ENCODE measurements at places on chromosomes 7 and 10.

GRCh38 chr10:3169271-3169670, 3.3 kb downstream of the PITRM1 start:
- no peak for DNase-seq

- no peak for DNase-seq
These were observed 45.6 kb downstream of the PDIA4 start for GRCh38 chr7:148982654-148983199.

DNA sequence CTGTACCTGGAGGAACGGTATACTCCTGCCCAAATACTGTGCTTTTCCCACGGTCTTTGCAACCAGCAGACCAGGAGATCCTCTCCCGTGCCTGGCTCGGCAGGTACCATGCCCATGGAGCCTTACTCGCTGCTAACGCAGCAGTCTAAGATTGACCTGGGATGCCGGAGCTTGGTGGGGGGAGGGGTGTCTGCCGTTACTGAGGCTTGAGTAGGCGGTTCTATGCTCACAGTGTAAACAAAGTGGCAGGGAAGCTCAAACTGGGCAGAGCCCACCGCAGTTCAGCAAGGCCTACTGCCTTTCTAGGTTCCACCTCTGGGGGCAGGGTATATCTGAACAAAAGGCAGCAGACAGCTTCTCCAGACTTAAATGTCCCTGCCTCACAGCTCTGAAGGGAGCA, 22.7 kb downstream of the VPS41 start:
- no peak for DNase-seq

DNA sequence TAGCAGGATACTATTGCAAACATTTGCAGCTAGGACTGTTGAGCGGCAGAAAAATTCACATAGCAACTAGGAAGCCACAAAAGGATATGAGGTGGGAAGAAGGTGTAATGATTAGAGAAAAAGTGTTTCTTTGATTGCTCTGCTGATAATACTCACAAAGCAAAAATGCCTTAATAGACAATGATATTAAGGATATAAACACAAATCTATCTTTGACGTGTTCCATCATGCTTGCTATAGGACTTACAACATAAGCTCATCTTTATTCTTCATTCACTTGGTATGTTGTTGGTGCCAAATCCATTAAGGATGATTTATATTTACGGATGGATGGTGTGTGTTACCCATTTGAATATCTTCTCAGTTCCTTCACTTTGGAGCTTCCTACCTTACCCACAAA, 309.3 kb downstream of the GPR37 start:
- DNase-seq: no peak

DNA sequence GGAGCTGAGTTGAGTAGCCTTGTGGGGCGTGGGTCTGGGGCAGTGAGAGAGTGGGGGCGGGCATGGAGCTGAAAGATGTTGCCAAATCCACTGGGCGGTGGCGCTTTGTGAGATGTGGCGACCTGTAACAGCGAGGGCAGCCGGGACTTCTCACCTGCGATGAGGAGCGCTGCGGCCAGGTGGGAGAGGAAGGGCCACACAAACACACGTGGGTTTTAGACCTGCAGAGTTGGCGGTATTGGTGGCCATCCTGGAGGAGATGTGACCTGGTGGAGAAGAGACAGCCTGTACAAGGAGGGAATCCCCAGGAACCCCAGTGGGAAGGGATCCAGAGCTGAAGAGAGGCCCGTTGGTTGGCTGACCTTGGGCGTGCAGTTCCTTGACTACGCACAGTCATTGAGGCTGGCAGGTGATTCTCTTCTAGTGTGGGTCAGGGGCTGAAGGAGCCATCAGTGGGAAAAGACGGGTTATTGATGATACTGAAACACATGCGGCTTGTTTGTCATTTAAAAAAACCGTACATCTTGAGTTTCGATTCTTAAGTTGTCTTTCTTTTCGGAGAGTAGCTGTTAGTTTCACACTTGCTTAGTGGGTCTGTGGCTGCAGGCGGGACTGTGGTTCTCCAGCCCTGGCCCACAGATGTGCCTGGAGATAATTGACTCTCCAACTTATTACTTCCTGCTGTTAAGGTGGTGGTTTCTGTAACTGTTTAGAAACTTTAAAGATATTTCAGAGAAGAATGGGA, 2.4 kb downstream of the CHST12 start:
- DNase-seq: no peak

All from hepatic stellate cell (primary cell).